T-helper 9 cell (primary cell): ENCODE measurements at places on chromosomes 16 and 17.

DNA sequence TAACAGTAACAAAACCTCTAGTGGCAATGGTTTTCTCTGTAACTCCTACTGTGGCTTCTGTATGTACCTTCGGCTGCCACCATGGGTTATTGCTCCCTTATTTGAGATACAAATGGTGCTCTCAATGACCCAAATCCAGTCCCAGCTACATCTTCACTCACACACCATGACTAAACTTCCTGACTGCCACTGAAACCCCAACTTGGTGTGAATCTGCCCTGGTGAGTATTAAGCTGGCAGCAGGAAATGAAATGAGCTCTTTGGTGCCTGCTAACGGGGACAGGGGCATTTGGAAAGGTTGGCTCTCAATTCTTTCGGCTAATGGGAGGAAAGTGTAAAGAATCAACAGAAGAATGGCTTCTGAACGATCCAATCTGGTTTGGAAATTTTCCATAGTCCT is 7.5 kb upstream of the SLC35B1 start:
- peak; percentile 19 for DNase-seq

- DNase-seq, result no peak
Measured at GRCh38 chr16:50310308-50311133, 44.2 kb downstream of the ADCY7 start.

GRCh38 chr16:20883554-20884239 is 16.5 kb downstream of the DCUN1D3 start:
- DNase-seq, result no peak

- no peak for DNase-seq
Measured at GRCh38 chr16:55386534-55387296, 62.7 kb downstream of the IRX6 start.

- no peak for DNase-seq
Measured at GRCh38 chr17:78883533-78884131, 19.4 kb downstream of the CEP295NL start.

DNA sequence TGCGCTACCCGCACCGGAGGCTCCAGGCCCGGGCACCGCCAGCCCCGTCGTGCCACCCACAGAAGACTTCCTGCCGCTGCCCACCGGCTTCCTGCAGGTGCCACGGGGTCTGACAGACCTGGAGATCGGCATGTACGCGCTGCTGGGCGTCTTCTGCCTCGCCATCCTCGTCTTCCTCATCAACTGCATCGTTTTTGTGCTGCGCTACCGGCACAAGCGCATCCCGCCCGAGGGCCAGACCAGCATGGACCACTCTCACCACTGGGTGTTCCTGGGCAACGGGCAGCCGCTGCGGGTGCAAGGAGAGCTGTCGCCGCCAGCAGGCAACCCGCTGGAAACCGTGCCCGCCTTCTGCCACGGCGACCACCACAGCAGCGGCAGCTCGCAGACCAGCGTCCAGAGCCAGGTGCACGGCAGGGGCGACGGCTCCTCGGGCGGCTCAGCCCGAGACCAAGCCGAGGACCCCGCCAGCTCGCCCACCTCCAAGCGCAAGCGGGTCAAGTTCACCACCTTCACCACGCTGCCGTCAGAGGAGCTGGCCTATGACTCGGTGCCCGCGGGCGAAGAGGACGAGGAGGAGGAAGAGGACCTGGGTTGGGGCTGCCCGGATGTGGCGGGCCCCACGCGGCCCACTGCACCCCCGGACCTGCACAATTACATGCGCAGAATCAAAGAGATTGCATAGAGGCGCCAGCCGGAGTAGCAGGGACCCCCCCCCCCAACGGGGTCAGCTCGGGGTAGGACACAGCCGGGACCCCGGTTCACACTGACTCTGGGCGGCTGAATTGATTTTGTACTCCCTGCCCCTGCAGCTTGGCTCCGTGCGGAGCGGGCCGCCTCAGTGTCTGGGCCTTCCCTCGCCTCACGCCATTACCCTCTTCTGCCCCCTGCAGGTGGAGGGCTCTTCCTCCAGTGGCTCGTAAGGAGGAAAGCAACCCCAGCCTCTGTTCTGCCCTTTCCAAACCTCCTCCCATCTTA is 58.5 kb downstream of the TMEM132E start:
- DNase-seq, result peak; percentile 73

DNA sequence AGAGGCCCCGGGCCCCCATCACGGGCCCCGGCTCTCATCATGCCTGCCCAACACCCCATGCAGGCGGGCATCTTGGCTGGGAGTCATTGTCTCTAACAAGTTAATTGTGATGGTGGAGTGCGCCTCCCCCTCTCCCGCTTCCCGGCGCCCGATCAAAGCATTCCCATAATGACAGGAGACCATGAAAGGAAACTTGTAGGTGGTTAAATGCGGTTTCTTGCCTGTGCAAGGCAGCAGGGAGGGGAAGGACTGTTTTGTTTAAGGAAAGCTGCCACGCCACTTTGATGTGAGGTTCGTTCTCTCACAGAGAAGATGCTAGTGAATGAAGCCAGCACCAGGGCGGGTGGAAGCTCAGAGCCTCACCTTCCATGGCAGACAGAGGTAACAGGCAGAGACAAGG is 45.4 kb downstream of the C16orf78 start:
- no peak for DNase-seq

DNA sequence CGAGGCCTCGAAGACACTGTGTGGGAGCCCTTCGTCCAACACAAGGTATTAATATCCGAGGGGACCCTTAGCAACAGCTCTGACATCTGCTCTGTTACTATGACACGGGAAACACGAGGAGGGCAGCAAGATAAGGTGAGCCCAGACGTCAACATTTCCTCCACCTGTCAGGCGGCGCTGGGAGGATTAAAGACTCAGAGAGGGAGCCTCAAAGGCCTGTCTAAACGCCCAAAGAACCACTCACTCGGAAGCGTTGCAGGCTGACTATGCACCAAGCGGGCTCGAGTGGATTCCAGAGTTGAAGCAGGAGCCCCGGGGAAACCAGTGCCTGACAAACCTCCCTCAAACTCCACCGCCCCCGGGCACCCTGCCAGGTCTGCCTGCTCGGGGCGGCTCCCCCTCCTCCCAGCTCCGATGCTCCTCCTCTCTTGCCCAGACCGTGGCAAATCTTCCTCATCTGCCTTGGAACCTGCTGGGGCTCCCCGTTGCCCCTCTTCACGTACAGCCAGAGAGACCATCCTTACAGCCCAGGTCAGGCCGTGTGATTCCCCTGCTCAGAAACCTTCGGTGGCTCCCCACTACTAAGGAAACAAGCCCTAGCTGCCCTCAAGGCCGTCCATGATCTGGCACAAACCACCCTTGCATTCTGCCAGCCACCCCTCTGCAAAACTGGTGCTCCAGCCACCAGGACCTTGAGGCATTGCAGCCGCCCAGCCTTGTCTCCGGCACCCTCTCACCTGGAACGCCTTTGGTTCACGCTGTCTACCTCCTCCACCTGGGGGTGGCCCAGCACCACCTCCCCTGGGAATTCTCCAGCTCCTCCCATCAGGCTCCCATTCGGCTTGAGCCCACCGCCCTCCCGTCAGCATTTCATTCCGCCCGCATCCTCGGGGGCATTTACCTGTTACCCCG is 16.2 kb downstream of the RPH3AL start:
- no peak for DNase-seq

DNA sequence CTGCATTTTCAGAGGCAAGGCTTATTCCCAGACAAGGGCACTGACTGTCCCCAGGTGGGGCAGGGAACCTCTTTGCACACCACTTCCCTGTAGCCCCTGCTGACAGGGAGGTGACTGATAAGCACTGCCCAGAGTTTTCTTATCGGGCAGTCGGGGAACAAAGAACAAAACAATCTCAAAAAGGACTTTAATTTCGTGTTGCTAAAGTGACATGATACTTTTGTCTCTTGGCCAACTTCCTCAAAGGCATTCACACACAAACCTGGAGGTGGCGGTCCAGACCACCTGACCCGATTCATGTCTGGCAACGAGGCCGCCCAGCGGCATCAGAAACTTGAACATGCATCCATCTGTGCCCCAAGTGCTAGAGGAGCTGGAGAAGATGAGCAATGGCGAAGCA is 28.9 kb downstream of the ZDHHC7 start:
- DNase-seq, result no peak

DNA sequence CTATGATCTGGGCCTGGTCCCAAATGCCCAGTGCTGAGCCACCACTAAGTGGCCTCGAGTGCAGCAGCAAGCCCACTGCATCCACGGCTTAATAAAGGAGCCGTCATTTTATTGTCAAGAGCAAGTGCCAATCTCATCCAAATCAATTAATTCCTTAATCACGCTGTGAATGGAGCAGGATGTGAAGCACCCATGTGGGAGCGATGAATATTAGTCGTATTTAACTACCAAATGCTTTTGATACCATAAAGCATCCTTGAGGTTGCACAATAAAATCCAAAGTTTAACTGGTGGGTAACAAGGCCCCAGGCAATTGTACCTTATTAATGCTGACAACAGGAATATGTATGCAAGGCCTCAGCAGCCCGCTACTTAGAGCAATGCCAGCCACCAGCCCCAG is 226.0 kb upstream of the C16orf82 start:
- no peak for DNase-seq

DNA sequence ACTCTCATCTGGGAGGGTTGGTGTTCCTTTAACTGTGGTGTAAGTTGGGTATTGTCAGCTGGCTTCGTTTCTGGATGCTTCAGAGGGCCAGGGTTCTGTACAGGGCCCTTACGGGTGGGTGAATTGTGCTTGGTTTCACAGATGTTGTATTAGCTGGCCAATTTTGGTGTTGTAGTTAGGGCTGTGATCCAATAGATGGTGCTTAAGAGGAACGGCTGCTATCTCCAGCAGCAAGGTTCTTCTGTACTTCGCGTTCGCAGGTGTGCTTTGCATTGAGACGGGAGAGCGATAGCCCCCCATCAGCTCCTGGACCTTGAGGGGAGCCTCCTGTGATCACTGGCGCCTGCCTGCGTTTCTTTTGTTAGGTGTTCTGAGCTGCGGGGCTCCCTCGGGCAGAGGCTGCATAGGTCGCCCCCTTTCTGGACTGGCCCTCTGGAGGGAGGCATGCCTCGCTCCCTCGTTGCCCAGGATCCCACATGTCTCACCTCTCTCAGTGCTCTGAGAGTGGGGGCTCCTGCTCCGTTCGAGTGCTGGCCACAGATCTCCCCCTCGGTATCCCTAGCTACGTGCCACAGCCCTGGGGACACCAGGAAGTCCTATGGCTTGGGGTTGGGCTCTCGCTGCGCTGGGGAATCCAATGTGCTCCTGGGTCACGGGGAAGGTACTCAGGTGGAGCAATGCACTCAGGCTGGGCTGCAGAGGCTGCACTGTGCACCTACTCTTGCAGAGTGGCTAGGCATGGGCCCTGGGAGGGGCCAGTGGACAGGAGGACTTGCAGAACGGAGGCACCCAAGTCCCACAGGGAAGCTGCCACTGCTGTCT is 837 bp upstream of the PRDM7 start:
- peak; percentile 8 for DNase-seq

DNA sequence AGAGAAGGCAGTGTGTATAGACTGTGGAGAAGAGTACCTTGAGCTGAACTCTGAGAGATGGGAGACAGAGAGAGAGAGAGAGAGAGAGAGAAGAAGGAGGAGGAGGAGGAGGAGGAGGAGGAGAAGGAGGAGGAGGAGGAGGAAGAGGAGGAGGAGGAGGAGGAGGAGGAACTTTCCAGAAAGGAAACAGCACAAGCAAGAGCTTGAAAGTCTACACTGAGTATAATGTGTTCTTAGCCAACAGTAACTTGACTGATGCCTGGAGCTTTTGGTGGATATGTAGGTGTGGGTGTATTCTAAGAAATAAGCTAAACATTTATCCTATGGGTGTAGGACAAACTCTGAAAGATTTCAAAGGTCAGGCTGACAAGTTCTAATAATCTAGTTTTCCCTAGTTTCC is 116.4 kb downstream of the SNX11 start:
- DNase-seq, result no peak

- no peak for DNase-seq
Measured at GRCh38 chr16:58426966-58427365, 34.7 kb downstream of the GINS3 start.

GRCh38 chr17:28536532-28537218 is 15.7 kb downstream of the UNC119 start:
- no peak for DNase-seq

DNA sequence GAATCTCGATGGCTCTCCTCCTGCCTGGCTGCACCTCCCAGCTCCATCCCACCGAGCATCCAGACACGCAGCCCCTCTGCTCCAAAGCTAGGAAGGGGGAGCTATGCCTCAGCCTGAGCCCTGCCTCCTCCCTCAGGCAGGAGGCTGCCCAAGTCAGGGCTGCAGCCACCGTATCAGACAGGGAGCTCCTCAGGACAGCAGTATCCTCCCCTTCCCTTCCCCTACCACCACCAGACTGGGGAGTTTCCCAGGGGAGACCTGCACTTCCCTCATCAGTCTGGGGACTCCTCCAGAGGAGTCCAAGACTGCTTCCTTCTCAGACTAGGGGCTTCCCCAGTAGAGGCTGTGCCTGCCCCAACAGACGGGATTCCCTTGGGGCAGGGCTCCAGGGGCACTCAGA is 17.5 kb downstream of the TMEM132E start:
- no peak for DNase-seq

- DNase-seq, result no peak
Measured at GRCh38 chr16:10578474-10579316, 1.7 kb downstream of the EMP2 start.

DNA sequence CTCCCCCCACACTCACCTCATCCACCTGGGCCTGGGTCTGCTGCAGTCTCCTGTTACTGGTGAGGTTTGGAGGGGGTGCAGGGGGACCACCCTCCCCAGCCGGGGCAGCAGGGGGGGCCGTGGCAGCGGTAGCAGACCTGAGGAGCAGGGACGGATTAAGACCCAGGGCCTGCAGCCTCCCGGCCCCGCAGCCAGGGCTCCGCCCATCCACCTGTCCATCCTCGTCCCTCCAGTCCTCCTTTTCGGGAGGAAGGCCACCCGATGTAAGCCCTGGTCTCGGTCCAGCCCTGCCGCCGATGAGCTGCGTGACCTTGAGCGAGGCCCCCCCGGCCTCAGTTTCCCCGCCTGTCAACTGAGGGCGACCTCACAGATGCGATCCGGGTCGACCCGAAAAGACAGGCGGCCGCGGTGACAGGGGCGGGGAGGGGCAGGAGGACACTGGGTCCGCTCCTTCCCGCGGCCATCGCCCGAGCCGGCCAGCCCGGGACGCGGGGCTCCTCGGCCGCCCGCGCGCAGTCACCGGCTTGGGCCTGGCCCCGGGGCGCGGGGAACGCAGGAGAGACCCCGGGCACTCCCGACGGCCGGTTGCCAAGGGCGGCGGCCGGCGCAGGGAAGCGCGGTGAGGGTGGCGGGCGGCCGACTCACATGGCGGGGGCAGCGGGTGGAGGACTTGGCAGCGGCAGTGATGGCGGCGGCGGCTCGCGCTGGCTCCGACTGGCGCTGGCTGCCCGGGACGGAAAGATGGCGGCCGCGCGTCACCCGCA is at the start of gene VAMP2:
Gene VAMP2, minus strand, starts transcription at position 716 of the 764 bp plus-strand sequence. Its CDS starts 69 bp downstream, at position 647.
- DNase-seq, result peak; percentile 82

GRCh38 chr17:49779739-49780231 is 8.7 kb upstream of the KAT7 start:
- no peak for DNase-seq

- no peak for DNase-seq
Measured at GRCh38 chr16:27417047-27417671, 15.2 kb downstream of the IL21R start.
